ENCODE measurements at places on chromosomes 5 and 9. TPM values are rescaled to one million over a fixed set of nuclear protein-coding genes. Genes with fewer than 3 reads are reported as not detected.

The TXNDC15 gene
- 45.8 TPM for total RNA-seq

- DNase-seq, result no peak
Observed at GRCh38 chr5:148386041-148386440, 2.3 kb downstream of the FBXO38 start.

The ANGPTL2 gene
- total RNA-seq, result 0.79 TPM

- peak; percentile 4 for DNase-seq
Observed at GRCh38 chr9:28688172-28688571, 1114.9 kb upstream of the C9orf72 start.

- DNase-seq, result peak; percentile 82
Observed at GRCh38 chr5:51567636-51568035, 184.4 kb downstream of the ISL1 start.

- peak; percentile 89 for DNase-seq
Observed at GRCh38 chr9:304519-305185, 90.0 kb downstream of the DOCK8 start.

GRCh38 chr5:123617561-123617960, 105.6 kb downstream of the CSNK1G3 start:
- DNase-seq, result no peak

- no peak for DNase-seq
Observed at GRCh38 chr5:91061946-91062562, 321.1 kb downstream of the ARRDC3 start.

The PCDHA12 gene
- total RNA-seq, result under 0.01 TPM

DNA sequence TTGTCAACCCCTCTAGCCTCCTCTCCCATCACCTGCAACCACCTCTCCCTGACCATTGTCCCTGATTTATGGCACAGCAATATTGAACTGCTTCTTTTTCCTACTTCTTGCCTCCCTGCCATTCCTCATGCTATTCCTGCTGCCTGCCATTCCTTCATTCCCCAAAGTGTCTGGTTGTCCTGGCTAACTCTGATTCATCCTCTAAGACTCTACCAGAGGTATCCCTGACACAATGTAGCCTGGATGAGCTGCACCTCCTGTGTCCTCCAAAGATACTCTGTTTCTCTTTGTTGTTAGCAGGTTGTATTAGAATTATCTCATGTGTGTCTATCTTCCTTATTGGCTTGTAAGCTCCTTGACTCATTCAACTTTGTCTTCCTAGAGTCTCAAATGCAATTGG, 53.5 kb upstream of the PTPN3 start:
- DNase-seq, result peak; percentile 21

The SOWAHA gene
- total RNA-seq, result not detected

DNA sequence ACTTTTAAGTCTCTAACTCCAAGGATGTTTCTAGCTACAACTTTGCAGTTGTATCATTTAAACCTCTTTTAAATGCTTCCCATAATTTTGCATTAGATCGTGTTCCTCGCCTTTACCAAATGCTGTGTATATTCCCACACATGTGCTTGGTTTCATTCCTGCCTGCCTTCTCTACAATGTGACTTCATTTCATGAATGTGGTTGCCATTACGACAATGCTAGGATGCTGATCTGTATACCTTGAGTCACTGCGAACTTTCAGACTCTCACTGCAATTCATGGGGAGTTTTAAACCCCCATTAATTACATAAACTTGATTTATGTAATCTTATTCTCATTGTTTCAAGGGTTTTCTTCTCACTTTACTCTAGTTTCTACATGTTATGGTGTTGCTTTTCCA, 50.3 kb downstream of the UBE2QL1 start:
- peak; percentile 1 for DNase-seq

DNA sequence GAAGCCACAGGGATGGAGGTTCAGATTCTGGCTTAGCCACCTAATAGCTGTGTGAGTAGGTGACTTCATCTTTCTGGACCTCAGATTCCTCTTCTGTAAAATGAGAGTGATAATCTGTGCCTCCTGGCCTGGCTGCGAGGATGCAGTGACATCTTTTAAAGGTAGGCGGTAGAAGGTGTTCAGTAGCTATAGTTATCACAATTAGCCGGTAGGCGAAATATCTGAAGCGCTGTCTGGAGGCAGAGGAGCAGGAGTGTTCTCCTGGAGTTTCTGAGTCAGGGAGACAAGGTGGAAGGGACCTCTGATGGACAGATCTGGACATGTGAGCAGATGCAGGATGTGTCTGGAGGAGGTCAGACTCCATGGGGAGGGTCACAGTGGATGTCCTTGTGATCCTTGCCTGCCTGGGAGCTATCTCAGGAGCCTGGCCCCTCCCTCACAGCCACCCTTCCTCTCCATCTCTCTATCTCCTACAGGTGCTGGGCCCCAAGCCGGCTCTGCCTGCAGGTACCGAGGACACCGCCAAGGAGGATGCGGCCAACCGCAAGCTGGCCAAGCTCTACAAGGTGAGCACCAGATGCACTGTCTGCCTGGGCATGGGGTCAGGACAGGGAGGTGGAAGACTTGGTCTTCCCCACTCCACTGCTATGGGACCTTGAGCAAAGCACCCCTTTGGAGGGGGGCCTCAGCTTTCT, 45.6 kb downstream of the GSN start:
- DNase-seq, result no peak

The FPGS gene
- total RNA-seq, result 70.0 TPM

GRCh38 chr5:55418994-55419968, 111.5 kb downstream of the MTREX start:
- no peak for DNase-seq

DNA sequence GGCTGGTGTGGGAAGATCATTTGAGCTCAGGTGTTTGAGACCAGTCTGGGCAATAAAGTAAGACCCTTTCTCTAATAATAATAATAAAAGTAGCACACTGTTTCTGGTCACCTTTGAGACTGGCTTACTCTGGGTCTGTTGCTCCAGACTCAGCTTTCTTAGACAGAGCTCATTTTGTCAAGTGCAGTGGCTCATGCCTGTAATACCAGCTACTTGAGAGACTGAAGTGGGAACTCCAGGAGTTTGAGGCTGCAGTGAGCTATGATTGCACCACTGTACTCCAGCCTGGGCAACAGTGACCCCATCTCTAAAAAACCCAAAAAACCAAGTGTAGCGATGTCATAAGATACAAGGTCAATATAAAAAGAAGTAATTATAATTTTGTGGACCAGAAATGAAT, 36.4 kb upstream of the RNU6ATAC start:
- DNase-seq, result no peak

DNA sequence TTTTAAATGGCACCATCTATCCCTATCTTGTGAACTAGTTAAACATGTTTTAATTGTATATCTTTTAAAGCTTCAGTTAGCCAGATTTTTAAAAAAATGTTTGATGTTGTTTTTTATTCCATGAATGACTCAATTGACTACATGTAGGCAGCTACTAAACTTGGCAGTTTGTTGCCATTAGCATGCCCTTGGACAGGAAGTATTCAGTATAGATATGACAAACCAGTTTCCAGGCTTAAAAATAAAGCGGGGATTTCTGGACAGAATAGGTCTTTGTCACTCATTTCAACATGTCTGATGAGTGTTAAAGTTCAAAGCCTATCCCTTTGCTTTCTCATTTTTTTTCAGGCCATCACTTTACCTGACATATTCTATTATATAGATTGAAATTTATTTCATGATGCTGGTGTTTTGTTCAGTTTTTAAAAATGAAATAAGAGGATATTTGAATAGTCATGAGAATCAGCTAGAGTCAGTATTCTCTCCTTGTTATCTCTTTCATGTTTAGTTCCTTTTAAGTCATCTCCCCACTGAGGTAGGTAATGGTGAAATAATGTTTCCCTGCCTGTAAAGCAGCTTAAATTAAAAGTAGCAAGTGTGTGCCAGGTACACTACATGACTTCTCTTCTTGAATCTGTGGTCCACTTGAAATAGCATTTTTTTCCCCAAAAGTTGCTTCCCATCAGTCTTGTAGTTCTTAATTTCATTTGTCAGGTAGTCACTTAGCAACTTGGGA, 11.9 kb downstream of the TNFAIP8 start:
- DNase-seq, result peak; percentile 80

DNA sequence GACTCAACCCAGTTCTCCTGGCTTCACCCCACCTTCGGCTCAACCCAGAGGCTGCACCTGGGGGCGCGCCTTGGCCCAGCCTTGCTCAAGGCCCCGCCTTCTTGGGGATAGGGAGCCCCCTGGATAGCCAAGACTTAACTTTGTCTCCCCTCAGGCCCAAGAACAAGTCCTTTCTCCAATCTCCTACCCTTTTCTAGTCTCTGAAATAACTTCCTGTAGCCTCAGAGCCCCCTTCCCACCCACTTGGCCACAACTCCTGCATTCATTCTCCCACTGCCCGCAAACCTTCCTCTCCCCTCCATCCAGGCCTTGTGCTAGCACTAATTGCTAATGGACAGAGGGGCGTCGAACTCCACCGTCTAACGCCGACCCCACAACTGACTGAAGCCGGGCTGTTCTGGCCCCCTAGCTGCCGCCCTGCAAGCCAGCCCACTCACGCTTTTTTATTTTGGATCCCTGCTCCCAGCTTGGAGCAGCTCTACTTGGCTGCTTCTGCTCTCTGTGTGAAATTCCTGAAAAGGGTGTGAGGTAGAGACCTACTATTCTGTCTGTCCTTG, 579 bp upstream of the ASTN2 start:
- DNase-seq, result no peak

The PCAT7 gene
- not detected for total RNA-seq

DNA sequence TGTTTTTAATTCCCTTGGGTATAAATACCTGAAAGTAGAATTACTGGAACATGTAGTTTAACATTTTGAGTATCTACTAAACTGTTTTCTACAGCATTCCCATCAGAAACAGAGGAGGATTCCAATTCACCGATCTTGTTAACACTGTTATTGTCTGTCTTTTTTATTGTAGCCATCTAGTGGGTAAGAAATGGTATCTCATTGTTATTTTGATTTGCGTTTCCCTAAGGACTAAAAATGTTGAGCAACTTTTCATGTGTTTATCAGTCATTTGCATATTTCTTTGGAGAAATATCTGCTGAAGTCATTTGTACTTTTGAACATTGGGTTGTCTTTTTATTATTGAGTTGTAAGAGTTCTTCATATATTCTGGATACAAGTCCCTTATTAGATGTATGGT, 135.2 kb upstream of the NFIL3 start:
- DNase-seq, result no peak

- DNase-seq, result no peak
Observed at GRCh38 chr5:76413746-76414145, 10.7 kb downstream of the IQGAP2 start.

The PHYKPL gene
- 40.6 TPM for total RNA-seq

The MLLT3 gene
- total RNA-seq, result 15.8 TPM

The PTGR1 gene
- 67.9 TPM for total RNA-seq

The ABO gene
- 1.9 TPM for total RNA-seq

DNA sequence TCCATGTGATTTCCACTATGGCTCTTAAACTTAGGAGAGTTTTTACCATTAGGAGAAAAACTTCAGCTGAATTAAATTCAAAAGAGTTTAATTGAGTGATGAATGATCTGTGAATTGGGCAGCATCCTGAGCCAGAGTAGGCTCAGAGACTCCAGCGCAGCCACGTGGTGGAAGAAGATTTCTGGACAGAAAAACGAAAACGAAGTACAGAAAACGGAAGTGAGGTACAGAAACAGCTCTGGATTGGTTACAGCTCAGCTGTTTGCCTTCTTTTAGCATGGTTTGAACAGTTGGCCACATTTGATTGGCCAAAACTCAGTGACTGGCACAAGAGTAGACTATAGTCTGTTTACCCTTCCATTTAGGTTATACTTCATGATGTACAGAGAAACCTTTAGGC, 69.2 kb upstream of the PLPP1 start:
- no peak for DNase-seq

DNA sequence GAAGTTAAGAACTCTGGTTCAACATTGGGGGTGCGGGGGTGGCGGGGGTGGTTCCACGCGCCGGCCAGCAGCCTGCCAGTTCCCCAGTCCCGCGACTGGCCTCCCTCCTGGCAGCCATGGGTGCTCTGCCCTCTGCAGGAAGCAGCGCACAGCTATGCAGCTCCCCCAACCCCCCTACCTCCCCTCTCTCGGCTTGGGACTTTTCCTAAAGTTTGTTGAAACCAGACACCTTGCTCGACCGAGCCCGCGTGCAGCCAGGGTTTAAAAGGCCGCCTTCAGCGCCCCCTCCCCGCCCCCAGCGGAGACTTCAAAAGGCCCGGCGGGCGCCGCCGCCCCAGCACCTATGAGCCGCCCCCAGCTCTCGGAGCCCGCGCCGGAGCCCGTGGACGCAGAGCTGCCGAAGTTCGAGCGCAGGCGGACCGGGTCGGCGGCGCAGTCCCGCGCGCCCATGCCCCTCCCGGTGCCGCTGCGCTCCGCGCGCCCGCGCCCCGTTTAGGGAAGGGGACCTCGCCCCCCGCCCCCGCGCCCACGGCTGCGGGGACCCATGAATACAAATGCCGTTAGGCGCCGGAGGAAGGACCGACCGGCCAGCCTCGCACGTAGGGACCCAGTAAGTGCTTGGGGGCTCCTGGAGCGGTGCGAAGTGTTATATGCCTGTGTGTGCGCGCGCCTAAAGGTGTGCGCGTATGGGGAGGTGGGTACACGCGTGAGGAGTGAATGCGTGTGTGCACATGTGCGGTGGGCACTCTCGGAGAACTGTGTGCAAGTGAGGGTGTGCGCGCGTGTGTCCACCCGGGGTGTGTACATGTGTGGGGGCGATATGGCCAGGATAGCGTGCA, 1.4 kb upstream of the COL27A1 start:
- no peak for DNase-seq

The SPATA31C2 gene
- not detected for total RNA-seq

- DNase-seq, result peak; percentile 96
Observed at GRCh38 chr5:112958093-112959088, 18.2 kb upstream of the DCP2 start.

DNA sequence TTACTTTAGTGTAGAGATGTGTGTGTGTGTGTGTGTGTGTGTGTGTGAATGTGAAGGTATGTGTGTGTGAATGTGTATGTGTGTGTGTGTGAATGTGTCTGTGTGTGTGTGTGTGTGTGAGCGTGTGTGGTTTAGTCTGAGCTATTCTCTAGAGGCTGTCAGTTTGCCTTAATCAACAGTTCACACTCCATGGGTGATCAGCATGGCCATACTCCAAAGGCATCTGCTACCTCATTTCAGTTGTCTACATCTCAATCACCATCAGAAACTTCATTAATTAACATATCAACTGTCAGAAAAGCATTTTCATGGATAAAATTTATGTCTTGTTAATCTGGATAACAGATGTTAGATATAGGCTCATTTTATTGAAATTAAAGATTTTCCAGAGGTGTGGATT, 103.1 kb upstream of the PTPN3 start:
- no peak for DNase-seq

DNA sequence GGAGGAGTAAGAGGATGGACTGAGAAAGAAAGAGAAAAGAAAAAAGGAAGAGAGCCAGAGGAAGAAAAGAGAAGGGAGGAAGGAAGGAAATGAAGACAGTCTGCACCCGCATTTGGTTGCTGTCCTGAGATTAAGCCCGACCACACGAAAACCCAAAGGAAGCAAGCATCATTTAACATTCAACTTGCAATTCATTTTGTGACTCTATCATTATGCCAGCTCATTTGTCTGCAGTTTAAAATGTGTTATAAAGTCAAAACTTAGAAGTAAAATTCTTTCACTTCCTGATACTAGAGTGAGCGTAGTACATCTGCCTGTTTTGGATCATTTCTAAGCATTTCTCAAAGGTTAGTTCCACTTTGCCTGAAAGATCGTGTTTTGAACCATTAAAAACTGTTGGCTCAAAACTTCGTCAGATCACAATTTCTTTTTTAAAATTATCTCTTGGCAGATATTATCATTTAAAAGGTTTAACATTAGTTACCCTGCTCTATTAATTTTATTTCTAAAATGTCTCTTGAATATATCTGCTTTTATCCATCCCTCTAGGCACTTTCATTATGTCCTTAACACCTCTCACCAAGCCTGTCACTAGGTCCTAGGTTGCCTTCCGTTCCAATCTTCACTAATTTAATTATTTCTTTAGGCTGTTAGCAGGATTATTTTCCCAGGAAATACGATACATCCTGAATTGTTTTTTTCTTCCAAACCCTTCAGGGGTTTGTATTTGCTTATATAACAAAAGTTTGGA, 240.9 kb downstream of the TLE4 start:
- no peak for DNase-seq

The WNK2 gene
- 0.64 TPM for total RNA-seq

All from bronchial epithelial cell (primary cell).